ENCODE measurements at places on chromosomes 3 and 15. TPM values are rescaled to one million over a fixed set of nuclear protein-coding genes. Genes with fewer than 3 reads are reported as not detected.

- no peak for DNase-seq
These were observed 1020.3 kb downstream of the NAALADL2 start for GRCh38 chr3:175879417-175879816.

GRCh38 chr3:30646961-30647752 lies 40.8 kb downstream of the TGFBR2 start:
- no peak for DNase-seq

DNA sequence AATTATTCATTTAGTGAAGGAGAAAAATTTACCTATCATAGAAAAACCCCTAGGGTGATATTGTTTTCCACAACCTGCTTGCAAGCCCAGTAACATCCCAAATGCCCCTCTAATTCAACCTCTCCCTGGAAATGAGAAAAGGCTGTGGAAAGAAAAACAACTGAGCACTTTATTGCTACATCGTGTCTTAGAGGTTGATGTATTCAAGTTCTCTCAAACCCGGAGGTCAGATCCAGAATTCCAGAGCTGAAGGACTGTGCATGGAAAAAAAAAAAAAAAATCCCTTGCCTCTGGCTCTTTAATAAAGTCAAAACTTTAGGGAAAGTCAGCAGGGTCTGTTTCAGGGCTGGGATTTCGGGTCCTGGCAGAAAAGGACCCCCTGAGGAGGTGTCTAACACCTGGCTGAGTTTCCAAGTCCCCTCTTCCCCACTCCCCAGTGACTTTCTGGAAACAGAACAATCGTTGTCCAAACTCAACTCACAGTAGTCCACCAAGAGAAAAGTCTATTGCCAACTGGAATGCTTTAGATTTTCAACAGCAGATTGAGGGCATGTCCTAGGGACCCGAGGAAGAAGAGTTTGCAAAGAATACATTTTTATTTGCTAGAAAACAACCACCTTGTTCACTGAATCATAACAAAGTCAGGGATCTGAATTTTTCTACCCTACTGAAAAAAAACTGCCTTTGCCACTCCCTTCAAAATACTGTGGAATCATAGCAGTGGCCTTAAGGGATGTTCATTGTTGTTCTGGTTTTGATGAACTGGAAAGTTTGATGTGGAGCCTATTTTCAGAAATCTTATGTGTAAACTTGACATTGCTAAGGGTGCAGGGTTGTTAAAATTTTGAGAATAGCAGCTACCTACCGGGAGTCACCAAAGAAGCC lies 207.5 kb upstream of the ADAMTS9 start:
- DNase-seq: no peak

CAV3 gene
- not detected for total RNA-seq

TRIM42 gene
- not detected for total RNA-seq

TUSC7 gene
- not detected for total RNA-seq

ISG20 gene
- 0.66 TPM for total RNA-seq

All from HFFc6 (cell line).